ENCODE measurements at places on chromosomes 13 and 19.

GRCh38 chr19:2993579-2993978 lies 16.2 kb downstream of the TLE6 start:
- DNase-seq = no peak

GRCh38 chr13:111049791-111050538 lies 65.1 kb upstream of the ARHGEF7 start:
- peak; percentile 19 for DNase-seq

GRCh38 chr13:30576528-30576927 lies 41.2 kb upstream of the USPL1 start:
- DNase-seq = peak; percentile 69

- DNase-seq = no peak
These were observed 63.7 kb upstream of the F7 start for GRCh38 chr13:113041896-113042295.

GRCh38 chr19:15200553-15201364 lies at the start of gene NOTCH3:
Gene NOTCH3, minus strand, starts transcription at chr19:15200995. Its CDS starts 90 bp downstream, at chr19:15200905.
- DNase-seq = no peak

GRCh38 chr13:21673539-21673788 lies 2.6 kb downstream of the FGF9 start:
- no peak for DNase-seq

- DNase-seq = no peak
These were observed 64.9 kb downstream of the DNAJC3 start for GRCh38 chr13:95741584-95742563.

- peak; percentile 31 for DNase-seq
These were observed 8.9 kb upstream of the MYO1F start for GRCh38 chr19:8585894-8586750.

GRCh38 chr19:55907746-55908145 lies 24.4 kb downstream of the NLRP13 start:
- DNase-seq = no peak

- no peak for DNase-seq
These were observed 100.1 kb downstream of the DGKH start for GRCh38 chr13:42148538-42148937.
